ENCODE measurements at places on chromosomes 11 and 22.

DNA sequence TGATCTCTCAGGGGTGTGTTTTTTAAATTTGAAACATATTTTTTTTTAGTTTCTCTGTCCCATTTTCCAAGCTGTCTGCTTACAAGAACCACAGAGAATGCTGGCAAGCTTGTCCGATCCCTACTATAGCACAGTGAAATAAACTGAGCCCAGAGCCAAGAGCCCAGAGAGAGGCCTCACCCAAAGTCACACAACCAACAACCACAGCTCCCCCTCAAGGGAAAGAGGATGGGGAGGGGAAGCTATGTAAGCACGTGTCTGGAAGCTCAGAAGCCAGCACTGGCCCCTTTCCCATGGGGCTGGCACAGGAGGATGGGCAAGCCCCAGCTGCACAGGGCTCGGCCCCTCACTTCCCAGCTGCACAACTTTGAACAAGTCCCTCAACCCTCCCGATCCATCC is 3.2 kb upstream of the SART1 start:
- DNase-seq = no peak

GRCh38 chr11:125300791-125301218 is 136.3 kb downstream of the PKNOX2 start:
- peak; percentile 75 for DNase-seq

DNA sequence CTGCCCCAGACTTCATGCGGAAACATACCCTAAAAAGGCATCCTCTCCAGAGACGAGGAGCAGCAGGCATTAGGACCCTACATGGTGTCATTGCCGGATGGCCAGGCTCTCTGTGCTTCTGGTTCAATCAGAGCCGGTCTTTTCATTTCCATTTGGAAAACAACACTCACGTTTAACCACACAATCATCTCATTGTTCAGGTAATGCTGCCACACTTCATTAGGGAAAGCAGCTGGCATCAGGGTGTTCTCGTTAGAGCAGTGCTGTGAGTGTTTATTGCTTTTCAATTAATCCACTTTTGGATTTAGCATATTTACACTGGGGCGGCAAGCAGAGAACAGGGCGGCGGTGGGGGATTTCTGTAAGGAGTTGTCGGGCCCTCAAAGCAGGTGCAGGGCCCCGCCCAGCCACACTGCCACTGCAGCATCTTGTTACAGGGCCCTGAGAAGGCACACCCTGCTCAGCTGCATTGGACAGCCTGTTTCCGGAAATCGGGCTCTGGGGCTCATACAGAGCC is 338.6 kb downstream of the SHANK2 start:
- DNase-seq = no peak

- DNase-seq = no peak
These were observed 45.1 kb downstream of the AHNAK start for GRCh38 chr11:62501432-62501891.

- DNase-seq = peak; percentile 56
These were observed 8.0 kb downstream of the RNF121 start for GRCh38 chr11:71936825-71937224.

GRCh38 chr11:77019976-77020595 is 14.1 kb upstream of the B3GNT6 start:
- DNase-seq = peak; percentile 27

DNA sequence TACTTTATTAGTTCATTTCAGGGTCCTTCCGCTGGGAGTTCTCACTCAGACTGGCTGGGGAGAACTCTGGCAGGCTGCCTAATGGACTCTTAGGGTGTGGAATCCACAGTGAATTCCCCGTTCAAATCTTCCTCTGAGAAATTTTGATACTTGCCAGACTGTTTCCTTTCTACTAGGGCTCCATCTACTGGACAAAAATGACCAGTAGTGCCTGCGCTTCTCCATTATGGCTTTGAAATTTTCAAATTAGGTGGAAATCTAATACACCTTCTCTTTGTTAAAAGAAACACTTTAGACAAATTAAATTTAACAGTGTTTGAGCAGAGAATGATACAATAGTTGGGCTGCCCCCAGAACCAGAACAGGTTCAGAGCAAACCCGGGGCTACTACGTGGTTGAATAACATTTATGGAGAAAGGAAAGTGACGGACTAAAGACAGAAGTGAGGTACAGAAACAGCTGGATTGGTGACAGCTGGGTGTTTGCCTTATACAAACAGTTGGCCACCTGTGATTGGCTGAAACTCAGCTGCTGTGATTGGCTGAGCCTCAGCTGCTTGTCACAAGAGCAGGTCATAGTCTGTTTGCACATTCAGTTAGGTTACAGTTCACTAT is 52.9 kb upstream of the FDX1 start:
- peak; percentile 88 for DNase-seq

DNA sequence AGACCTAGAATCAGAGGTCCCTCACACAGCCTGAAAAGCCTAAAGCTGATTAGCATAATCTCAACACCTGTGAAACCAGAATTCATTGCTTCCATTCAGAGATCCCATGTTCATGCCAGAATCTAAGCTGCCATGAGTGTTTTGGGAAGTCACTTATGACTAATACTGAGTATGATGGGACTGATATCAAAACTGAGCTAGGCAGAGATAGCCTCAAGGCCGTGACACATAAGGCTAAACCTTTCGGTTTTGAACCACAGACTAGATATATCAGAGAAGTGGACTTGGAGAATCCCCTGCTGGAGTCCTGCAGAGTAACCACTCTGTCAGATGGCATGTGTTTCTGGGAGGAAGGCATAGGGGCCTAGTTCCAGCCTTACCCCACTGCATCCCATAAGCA is 23.1 kb upstream of the GLYATL2 start:
- DNase-seq = no peak

- DNase-seq = peak; percentile 8
These were observed 333.8 kb downstream of the MN1 start for GRCh38 chr22:27467711-27468110.

GRCh38 chr11:86620891-86621521 is 51.4 kb downstream of the ME3 start:
- DNase-seq = peak; percentile 70

- no peak for DNase-seq
These were observed 8.2 kb downstream of the PACSIN2 start for GRCh38 chr22:43006753-43007152.

GRCh38 chr11:3623121-3623520 is 18.7 kb downstream of the ART5 start:
- DNase-seq = no peak

- DNase-seq = peak; percentile 46
These were observed 12.6 kb downstream of the INSC start for GRCh38 chr11:15127341-15127740.

DNA sequence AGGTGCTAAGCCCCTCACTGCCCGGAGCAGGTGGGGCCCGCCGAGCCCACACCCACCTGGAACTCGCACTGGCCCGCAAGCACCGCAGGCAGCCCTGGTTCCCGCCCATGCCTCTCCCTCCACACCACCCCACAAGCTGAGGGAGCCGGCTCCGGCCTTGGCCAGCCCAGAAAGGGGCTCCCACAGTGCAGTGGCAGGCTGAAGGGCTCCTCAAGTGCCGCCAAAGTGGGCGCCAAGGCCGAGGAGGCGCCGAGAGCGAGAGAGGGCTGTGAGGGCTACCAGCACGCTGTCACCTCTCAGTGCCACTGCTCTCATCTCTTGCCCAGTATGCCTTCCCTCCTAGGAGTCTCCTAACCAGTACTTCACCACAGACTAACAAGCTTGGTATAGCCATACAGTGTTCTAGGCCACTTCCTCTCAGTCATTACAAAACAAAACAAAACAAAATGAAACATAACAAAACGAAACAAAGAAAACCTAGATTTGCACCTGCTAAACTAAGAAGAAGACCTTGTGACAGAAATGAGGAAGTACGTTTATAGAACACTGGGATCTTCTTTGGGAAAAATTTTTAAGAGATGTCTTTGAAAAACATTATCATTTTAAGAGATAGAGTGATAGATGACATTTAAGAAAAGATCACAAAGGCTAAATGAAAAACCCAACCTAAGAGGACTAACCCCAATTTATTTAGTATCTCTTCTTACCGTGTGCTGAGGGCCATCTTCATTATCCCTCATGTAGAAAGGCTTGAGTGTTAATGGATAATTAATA is 47.7 kb upstream of the GAB2 start:
- DNase-seq = no peak

- DNase-seq = peak; percentile 100
These were observed 555.3 kb downstream of the MIAT start for GRCh38 chr22:27212617-27213177.

DNA sequence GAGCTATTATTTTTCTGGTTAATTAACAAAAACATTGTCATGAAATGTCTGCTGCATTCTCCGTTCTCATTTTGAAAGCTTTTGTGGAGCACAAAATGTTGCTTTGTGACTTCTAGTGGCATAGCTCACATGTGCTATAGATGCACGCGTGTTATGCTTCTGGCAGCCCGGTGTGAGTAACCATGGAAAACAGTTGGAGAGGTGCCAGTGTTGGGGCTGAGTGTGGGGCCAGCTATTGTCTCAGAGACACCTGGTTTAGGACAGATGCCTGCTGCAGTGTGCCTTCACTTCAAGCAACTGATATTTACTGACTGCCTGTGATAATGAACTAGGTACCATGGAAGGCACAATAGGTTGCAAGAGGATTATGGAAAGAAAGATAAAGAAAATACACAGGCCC is 760.6 kb downstream of the NTM start:
- DNase-seq = peak; percentile 35

- no peak for DNase-seq
These were observed 1135.5 kb downstream of the JRKL start for GRCh38 chr11:97525273-97525672.

DNA sequence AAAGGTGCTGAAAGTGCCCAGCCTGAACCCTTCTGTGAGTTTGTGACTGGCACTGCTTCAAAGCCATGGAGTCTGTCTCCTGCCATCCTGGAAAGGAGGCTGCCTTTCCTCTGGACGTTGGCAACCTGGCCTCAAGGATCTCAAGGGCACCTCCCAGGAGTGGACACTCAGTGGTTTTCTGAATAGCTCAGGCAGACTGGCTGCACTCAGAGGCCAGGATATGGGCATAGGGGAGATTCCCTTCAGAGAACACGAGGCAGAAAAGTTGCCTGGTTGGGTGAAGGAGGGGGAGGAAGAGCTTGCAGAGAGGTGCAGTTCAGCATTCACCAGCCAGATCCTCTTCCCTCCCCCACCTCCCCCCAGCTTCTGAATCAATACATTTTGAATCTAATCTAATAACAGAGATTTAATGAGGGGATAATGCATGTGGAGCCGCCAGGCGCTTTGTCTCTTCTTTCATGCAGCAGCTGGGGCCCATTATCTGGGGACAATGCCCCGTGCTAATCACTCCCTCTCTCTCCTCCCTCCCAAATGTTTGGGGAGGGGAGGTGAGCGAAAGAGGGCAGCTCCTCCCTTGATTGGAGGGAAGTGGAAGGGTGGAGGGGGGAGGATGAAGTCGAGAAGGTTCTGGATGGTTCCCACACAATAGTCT is 17.7 kb downstream of the HTR3A start:
- DNase-seq = no peak

- DNase-seq = no peak
These were observed 412 bp downstream of the ZPR1 start for GRCh38 chr11:116787436-116787785.

- DNase-seq = peak; percentile 86
These were observed 73.7 kb upstream of the CTSC start for GRCh38 chr11:88411265-88411664.

DNA sequence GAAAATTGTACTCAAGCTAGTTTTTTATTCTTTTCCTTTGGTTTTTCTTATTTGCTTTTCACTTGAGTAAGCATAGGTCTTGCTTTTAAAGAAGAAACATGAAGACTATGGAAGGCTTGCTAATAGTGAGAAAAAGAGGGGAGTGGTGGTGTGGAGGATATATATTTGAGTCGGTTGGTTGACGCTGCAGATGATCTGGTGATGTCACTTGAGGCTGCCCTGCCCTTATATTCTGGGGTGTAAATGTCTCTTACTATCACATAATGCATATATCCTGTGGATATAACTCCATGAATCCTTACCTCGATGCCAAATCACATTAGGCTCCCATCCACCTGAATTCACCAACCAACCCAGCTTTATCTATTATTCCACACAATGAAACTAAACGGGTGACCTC is 2.9 kb downstream of the GRIA4 start:
- no peak for DNase-seq

DNA sequence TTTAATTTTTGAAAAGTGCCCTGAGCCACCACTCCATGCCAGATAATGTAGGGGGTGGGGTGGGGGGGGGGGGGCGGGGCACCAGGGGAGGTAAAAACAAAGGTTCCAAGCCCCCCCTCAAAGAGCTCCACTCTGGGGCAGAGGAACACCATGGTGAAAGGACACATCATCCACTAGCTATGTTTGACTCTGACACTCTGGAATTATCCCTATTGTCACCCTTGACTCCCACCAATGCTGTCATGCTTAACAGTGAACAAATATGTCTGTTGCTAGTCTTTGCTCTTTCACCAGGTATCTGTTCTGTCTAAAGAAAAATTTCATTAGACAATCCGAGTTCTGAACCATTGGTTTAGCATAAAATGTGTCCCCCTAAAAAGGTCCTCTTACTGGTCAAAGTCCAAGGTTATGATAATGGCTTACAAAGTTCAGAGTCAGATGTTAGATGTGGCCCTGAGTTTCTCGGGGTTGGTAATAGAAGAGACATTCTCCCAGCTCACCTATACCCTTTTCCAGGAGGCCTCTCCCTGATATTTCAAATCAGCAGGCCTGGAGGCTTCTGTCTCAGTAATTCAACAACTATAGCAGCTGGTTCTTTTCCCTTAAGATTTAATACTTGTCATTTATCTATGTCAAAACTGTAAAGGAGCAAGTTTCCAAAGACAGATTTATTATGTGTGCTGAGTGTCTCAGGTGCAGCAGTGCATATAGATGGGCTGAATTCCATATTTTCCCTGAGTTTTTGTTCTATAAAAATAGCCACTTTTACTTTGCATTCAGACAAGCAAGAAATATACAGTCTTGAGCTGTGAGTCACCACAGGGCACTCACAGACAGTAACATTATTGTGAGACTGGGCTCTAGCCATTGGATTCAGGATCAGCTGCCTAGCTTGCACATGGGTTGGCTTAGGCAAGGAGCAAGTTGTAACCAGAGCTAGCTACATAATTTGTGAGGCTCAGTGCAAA is 174.1 kb downstream of the CSNK2A3 start:
- DNase-seq = peak; percentile 77

GRCh38 chr11:121105063-121105480 is 4.0 kb downstream of the TECTA start:
- DNase-seq = no peak

- no peak for DNase-seq
These were observed 60.5 kb downstream of the COMMD9 start for GRCh38 chr11:36228689-36229088.

- peak; percentile 88 for DNase-seq
These were observed 96.9 kb downstream of the SBF2 start for GRCh38 chr11:10197091-10197490.

Data from fibroblast of skin of right biceps (primary cell).